ENCODE measurements at places on chromosomes 7 and 10. TPM values are rescaled to one million over a fixed set of nuclear protein-coding genes. Genes with fewer than 3 reads are reported as not detected.

Gene GTF2I
- 85.2 TPM for polyA plus RNA-seq

Gene PCDH15
- not detected for polyA plus RNA-seq

Gene C10orf143
- polyA plus RNA-seq = 22.6 TPM

Gene ADAM22
- polyA plus RNA-seq = 1.6 TPM

Gene FXYD4
- not detected for polyA plus RNA-seq

Gene LIPK
- polyA plus RNA-seq = not detected

Gene ENTPD1
- 48.3 TPM for polyA plus RNA-seq

Gene OR6B1
- not detected for polyA plus RNA-seq

Gene GTF2IRD1
- not detected for polyA plus RNA-seq

DNA sequence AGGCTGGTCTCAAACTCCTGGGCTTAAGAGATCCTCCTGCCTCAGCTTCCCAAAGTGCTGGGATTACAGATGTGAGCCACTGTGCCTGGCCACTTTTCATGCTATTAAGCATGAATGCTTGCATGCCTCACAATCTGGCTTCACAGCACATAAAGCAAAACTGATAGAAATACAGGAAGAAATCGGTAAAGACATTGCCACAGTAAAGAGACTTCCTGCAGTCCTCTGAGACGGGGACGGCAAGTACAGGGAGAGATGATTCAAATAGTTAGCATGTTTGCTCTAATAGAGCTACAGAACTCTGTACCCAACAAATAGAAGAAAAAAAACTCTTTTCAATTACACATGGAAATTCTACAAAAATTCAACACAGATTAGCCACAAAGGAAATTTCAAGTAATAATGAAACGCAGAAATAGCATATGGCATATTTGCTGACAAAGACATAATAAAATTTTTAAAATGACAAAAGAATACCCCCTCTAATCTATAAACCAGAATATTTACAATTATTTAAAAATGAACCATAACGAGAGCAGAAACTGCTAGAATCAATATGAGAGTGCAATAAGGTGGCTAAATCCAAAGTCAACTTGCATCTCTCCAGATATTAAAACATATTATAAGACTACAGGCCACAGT lies 32.3 kb downstream of the CARD11 start:
- peaks cover 5% of the 10 kb centered on the region for H3K36me3 ChIP-seq
- DNase-seq = no peak
- no peak overlapping the region for H3K4me3 ChIP-seq
- no peaks in the 10 kb centered on the region for H3K27me3 ChIP-seq
- H3K4me1 ChIP-seq = peaks cover 79% of the 10 kb centered on the region

GRCh38 chr7:50661345-50662040 lies 96.3 kb upstream of the DDC start:
- peak overlapping the region; percentile 60 for H3K27ac ChIP-seq
- peak overlapping the region; percentile 86 for H3K4me3 ChIP-seq
- peaks cover 33% of the 10 kb centered on the region for H3K4me1 ChIP-seq

DNA sequence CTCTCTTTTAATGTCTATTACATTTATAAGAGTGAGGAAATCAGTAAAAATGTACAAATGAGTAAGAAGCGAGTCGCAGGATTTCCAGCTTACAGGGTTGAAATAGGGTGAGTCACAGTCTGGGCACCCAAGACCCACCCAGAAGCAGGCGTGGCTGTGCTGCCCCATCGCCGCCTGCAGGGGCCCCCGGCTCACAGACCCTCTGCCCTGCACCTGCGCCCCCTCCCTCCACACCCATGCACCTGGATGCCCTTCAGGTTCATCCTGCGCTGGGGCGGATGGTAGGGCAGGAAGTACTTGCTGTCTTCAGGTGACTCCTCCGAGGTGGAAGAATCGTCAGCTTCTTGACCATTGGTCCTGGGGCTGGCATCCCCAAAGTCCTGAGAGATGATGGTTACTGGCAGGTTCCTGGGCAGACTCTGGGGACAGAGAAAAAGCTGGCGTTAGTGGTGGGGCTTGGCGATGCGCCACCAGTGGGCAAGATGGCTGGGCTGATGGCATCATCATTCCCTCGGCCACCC lies 90.2 kb upstream of the GNA12 start:
- no peaks in the 10 kb centered on the region for H3K27me3 ChIP-seq
- no peak overlapping the region for H3K4me3 ChIP-seq
- H3K27ac ChIP-seq = peak overlapping the region; percentile 57
- H3K4me1 ChIP-seq = peaks cover 12% of the 10 kb centered on the region

GRCh38 chr10:110547139-110547761 lies 20.2 kb upstream of the SMC3 start:
- H3K4me1 ChIP-seq = peaks cover 3% of the 10 kb centered on the region
- H3K27me3 ChIP-seq = peaks cover 19% of the 10 kb centered on the region
- H3K36me3 ChIP-seq = no peaks in the 10 kb centered on the region
- peak; percentile 67 for DNase-seq

DNA sequence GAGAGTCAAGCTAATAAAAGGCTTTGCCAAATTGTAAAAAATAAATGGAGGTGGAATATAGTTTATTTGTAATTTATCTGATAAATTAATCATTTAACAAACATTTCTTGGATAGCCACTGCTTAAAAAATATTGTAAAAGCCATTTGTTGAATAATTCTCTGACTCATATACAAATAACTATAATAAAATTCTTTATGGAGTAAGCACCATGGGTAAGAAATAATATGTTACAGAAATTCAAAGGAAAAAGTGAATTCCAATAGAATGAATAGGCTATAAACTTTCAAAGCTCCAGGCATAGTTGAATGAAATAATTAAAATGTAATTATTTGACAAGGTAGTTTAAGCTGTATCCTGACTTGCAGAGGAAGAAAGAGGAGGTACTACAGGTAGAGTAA lies 291.4 kb upstream of the TMEM229A start:
- no peak overlapping the region for H3K27ac ChIP-seq
- no peaks in the 10 kb centered on the region for H3K4me1 ChIP-seq
- no peak overlapping the region for H3K4me3 ChIP-seq

GRCh38 chr10:74058658-74059057 lies 60.7 kb downstream of the VCL start:
- peak overlapping the region; percentile 0 for H3K4me3 ChIP-seq
- H3K27ac ChIP-seq = no peak overlapping the region
- H3K27me3 ChIP-seq = no peaks in the 10 kb centered on the region

GRCh38 chr7:93146036-93146435 lies 2.1 kb downstream of the SAMD9L start:
- H3K36me3 ChIP-seq = peaks cover 11% of the 10 kb centered on the region
- DNase-seq = no peak
- H3K4me3 ChIP-seq = peak overlapping the region; percentile 87
- no peaks in the 10 kb centered on the region for H3K27me3 ChIP-seq

DNA sequence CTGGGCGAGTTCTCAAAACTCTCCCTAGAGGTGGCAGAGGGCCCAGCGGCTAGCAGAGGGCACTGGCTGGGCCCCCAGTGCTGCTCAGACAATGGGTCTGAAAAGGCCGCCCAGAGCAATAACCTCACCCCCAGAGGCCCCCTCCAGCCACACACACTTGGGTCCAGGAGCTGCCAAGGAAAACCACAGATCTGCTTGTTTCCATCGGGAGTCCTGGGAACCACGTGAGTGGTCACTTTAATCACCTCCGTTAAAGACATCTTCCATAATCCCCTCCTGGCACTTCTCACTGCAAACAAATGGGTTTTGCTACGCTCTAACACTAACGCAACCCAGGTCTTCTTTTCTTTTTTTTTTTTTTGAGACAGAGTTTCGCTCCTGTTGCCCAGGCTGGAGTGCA lies 30.0 kb downstream of the NUDT1 start:
- H3K4me3 ChIP-seq = no peak overlapping the region
- no peaks in the 10 kb centered on the region for H3K27me3 ChIP-seq
- H3K4me1 ChIP-seq = no peaks in the 10 kb centered on the region
- H3K27ac ChIP-seq = no peak overlapping the region
- DNase-seq = no peak
- peaks cover 7% of the 10 kb centered on the region for H3K36me3 ChIP-seq

- DNase-seq = no peak
- H3K27ac ChIP-seq = no peak overlapping the region
- H3K4me1 ChIP-seq = peaks cover 15% of the 10 kb centered on the region
- no peak overlapping the region for H3K4me3 ChIP-seq
- H3K27me3 ChIP-seq = no peaks in the 10 kb centered on the region
- no peaks in the 10 kb centered on the region for H3K36me3 ChIP-seq
Measured at GRCh38 chr7:158702196-158702595, 2.4 kb downstream of the NCAPG2 start.

DNA sequence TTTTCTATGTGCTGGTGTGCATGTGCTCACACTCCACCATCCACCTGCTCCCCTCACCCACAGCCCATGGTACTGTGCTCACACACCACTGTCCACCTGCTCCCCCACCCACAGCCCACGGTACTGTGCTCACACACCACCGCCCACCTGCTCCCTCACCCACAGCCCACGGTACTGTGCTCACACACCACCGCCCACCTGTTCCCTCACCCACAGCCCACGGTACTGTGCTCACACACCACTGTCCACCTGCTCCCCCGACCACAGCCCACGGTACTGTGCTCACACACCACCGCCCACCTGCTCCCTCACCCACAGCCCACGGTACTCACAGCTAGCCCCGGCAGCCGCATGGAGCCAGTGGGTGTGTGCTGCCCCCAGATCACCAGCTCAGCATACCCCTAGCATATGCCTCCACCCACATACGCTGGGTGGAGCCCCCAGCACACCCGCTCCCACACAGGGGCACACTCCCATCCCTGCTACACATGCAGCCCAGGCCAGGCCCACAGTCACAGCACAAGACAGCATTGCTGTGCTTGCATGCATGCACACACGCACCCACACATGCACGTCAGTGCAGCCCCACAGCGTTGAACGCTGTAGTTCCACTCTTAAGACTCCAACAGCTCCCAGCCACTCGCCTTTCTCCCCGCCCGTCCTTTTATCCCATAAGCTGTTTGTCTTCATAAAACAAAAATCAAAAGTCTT lies 62.0 kb downstream of the PAX2 start:
- DNase-seq = no peak
- peaks cover 91% of the 10 kb centered on the region for H3K27me3 ChIP-seq
- no peaks in the 10 kb centered on the region for H3K36me3 ChIP-seq
- H3K27ac ChIP-seq = no peak overlapping the region
- no peak overlapping the region for H3K4me3 ChIP-seq
- H3K4me1 ChIP-seq = peaks cover 12% of the 10 kb centered on the region

DNA sequence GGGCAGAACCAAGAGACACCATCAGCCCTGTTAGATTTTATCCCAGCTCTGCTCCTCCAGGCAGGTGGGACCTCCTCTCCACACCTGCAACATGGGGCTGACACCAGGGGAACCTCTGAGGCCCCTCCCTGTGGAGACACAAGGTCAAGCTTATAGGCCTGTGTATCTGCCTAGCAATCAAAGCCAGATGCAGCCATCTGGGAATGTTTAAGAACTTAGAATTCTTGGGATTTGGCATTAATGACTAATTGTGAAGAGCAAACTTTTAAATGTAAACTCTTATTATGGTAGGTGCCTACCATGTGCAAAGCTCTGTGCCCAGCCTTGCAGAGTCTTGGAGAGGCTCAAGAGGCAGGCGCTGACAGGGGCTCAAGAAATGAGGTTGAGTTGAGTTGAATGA lies 52.1 kb downstream of the TBATA start:
- DNase-seq = no peak
- no peaks in the 10 kb centered on the region for H3K4me1 ChIP-seq
- H3K36me3 ChIP-seq = no peaks in the 10 kb centered on the region
- H3K27me3 ChIP-seq = no peaks in the 10 kb centered on the region
- no peak overlapping the region for H3K27ac ChIP-seq
- no peak overlapping the region for H3K4me3 ChIP-seq

GRCh38 chr7:41698726-41699125 lies 4.2 kb downstream of the INHBA start:
- no peak overlapping the region for H3K27ac ChIP-seq
- peaks cover 70% of the 10 kb centered on the region for H3K27me3 ChIP-seq
- no peaks in the 10 kb centered on the region for H3K36me3 ChIP-seq
- no peak overlapping the region for H3K4me3 ChIP-seq

GRCh38 chr7:158374146-158374545 lies 213.5 kb downstream of the PTPRN2 start:
- DNase-seq = no peak
- H3K27ac ChIP-seq = no peak overlapping the region
- H3K4me3 ChIP-seq = no peak overlapping the region
- no peaks in the 10 kb centered on the region for H3K27me3 ChIP-seq
- H3K4me1 ChIP-seq = peaks cover 5% of the 10 kb centered on the region

GRCh38 chr10:48406204-48406603 lies 99.7 kb downstream of the MAPK8 start:
- peaks cover 5% of the 10 kb centered on the region for H3K4me1 ChIP-seq
- H3K27ac ChIP-seq = no peak overlapping the region
- DNase-seq = no peak
- no peak overlapping the region for H3K4me3 ChIP-seq
- H3K36me3 ChIP-seq = peaks cover 7% of the 10 kb centered on the region

GRCh38 chr7:73622909-73623797 lies 1.2 kb downstream of the MLXIPL start:
- no peak for DNase-seq
- peak overlapping the region; percentile 70 for H3K4me3 ChIP-seq
- H3K36me3 ChIP-seq = no peaks in the 10 kb centered on the region
- peaks cover 72% of the 10 kb centered on the region for H3K27me3 ChIP-seq

- peak overlapping the region; percentile 39 for H3K27ac ChIP-seq
- H3K4me1 ChIP-seq = peaks cover 38% of the 10 kb centered on the region
- H3K27me3 ChIP-seq = no peaks in the 10 kb centered on the region
- H3K36me3 ChIP-seq = no peaks in the 10 kb centered on the region
Measured at GRCh38 chr7:114916261-114916892, 5.5 kb upstream of the MDFIC start.

DNA sequence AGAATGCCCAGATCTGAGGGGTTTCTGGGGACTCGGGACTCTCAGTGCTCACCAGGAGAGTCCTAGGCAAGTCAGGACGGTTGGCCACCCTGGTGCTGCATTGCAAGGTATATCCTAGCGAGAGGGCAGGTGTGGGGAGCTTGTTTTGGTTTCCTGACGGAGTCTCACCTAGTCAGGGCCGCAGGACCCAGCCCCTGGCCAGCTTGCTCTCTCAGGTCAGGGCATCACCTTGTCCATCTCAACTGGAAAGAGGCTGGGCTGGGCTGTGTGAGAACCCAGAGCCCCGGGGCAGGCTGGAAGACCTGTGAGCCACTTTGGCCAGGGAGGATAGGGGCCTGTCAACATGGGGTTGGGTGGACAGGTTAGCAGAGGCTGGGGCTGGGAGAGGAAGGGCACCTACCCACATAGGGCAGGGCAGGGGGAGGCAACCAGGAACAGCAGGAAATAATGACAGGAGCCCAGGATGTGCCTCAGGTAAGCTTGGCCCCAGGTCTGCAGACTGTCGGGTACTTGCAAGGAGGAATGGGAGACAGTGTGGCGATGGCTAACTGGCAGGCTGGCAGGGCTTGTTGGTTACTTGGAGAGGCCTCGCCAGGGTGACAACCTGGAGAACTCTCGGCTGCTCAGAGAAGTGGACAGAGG lies 31.5 kb downstream of the DNAJB12 start:
- no peak for DNase-seq
- H3K4me3 ChIP-seq = peak overlapping the region; percentile 87
- H3K4me1 ChIP-seq = peaks cover 36% of the 10 kb centered on the region
- H3K27ac ChIP-seq = peak overlapping the region; percentile 69
- no peaks in the 10 kb centered on the region for H3K36me3 ChIP-seq

DNA sequence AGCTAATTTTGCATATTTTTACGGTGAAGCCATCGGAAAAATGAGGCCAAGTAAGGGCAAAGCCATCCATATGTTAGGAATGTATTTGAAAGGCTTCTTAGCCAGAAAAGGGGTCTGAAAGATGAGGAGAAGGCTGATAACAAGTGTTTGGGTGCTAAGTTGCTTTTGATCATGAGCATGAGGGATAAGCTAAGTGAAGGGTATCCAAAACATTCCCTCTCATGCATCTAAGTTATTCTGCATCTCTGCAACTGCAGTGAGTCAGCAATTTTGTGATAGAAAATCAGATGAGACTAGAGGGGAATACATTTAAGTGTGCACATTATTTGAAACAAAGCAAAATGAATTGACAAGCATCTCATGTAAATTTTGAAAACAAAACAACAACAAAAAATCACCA lies 282.8 kb downstream of the GPR158 start:
- no peaks in the 10 kb centered on the region for H3K36me3 ChIP-seq
- no peak for DNase-seq
- H3K27ac ChIP-seq = no peak overlapping the region
- no peak overlapping the region for H3K4me3 ChIP-seq
- H3K4me1 ChIP-seq = no peaks in the 10 kb centered on the region
